ENCODE measurements at places on chromosomes 2 and 18. TPM values are rescaled to one million over a fixed set of nuclear protein-coding genes. Genes with fewer than 3 reads are reported as not detected.
A peak's percentile ranks its signal among the peaks of the same experiment; 100 is the strongest.

DNA sequence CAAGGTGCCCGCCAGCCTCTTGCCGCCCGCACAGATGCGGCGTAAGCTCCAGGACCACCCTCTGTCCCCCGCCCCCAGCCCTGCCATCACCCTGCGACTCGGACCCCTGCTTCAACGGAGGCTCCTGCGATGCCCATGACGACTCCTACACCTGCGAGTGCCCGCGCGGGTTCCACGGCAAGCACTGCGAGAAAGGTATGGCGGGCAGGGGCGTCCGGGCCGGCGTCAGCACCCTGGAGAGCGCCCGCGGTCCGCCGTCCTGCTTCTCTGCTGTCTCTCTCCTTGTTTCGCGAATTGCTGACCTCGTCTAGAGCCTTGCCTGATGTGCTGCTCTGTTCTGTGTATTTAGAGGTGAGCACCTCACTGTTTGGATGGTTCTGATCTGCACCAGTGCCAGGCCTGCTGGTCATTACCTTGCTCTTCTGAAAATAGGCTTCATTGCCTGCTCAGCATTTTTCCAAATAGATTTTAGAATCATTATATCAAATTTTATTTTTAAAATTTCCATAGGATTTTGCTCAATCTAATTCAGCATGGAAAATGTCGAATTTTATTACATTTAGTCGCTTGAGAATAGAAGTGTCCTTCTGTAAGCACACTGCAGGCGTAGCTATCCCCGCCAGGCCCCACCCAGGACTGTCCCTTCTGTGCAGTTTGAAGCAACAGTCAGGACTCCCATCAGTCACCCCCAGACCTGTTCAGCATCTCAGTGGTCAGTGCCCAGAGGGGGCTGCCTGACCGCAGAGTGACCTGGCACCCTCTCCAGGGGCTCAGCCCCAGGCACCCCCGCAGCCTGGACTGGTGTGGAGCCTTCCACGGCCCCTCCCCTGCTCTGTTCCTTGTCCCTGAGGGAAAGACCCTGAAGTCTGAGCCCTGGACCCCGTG, 51.6 kb downstream of the SNED1 start:
- no peak for DNase-seq

- no peak for DNase-seq
Observed at GRCh38 chr18:9766076-9766481, 58.0 kb downstream of the RAB31 start.

- peak; percentile 62 for DNase-seq
Observed at GRCh38 chr2:151251012-151251411, 10.7 kb downstream of the RBM43 start.

DNA sequence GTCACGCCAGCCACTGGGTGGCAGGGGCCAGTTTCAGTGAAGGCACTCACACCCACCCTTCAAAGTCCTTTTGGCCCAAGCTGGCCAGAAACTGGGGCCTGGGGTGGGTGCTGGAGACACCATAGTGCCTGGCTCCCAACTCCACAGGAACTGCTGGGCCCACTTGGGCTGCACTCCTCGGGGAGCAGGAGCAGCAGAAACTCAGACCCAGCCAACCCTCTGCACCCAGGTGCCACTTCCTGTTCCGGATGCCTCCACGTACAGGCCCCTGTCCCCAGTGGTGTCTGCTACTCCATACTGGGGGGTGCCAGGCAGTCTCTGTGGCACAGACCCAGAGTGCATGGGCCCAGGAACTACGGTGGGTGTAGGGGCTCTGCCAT, 42.5 kb upstream of the ZNF519 start:
- no peak for DNase-seq

DNA sequence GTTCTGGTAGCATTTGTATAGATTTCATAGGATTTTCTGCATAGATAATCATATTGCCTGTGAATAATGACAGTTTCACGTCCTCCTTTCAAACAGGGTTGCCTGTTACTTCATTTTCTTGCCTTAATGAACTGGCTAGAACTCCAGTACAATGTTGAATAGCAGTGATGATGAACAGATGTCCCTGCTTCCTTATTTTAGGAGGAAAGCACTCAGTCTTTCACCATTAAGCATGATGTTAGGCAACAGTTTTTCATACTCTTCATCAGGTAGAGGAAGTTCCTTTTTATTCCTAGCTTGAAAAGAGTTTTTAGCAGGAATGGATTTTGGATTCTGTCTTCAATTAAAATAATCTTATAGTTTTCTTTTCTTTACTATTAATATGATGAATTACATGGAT, 39.7 kb downstream of the C2orf76 start:
- no peak for DNase-seq

- DNase-seq: no peak
Observed at GRCh38 chr18:42883169-42883568, 232.3 kb downstream of the RIT2 start.

DNA sequence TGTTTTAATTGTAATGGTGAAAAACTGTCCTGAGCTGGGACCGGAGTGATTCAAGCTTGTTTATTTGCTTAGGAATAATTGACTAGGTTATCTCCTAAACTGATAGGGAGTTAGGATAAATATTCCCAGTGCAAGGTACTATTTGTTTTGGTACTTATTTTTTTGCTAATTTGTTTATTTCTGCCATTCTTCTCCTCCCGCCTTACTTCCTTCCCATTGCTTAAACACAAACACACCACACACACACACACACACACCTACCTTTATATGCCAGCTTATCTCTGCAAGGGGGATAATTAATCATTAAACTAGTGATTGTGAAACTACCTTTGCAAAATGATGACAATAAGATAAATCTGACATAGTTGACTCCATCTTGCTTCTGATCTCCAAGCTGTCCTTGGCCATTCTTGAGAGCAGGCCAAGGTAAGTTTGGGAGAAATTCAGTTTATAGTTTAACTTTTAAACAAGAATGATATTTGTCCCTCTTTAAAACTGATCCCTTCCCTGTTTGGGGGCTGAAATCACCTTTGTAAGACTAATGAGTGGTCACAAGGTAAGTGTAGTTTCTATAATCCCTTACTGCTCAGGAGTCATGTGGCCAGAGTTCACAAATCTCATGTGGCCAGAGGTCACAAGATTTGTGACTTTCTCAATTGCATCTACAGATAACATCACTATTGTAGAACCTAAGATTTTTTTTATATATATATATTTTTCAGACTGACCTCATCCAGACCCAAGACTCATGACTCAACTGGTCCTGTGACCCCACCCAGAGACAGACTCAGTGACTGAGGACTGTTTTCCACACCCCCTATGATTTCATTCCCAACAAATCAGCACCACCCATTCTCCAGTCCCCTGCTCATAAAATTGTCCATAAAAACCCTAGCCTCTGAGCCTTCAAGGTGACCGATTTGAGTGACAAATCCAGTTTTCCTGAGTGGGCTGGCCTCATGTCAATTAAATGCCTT, 83.1 kb upstream of the LRRTM4 start:
- no peak for DNase-seq

DNA sequence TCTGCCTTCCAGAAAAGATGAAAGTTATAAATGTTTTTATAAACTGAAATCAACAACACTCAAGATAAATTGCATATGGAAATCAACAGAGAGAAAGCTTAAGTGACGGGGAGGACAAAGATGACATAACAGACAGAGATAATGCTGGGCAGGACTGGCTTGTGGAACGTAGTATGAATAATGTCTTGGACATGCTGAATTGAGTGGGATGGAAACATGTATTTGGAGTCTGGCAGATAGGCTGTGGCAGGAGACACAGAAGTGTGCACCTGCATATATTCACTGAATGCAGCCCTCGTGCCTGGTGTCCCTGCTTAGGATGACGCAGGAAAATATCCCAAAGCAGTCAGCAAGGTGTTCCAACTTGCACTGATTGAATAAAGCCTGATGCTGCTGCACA, 318.2 kb downstream of the CBLN2 start:
- no peak for DNase-seq

DNA sequence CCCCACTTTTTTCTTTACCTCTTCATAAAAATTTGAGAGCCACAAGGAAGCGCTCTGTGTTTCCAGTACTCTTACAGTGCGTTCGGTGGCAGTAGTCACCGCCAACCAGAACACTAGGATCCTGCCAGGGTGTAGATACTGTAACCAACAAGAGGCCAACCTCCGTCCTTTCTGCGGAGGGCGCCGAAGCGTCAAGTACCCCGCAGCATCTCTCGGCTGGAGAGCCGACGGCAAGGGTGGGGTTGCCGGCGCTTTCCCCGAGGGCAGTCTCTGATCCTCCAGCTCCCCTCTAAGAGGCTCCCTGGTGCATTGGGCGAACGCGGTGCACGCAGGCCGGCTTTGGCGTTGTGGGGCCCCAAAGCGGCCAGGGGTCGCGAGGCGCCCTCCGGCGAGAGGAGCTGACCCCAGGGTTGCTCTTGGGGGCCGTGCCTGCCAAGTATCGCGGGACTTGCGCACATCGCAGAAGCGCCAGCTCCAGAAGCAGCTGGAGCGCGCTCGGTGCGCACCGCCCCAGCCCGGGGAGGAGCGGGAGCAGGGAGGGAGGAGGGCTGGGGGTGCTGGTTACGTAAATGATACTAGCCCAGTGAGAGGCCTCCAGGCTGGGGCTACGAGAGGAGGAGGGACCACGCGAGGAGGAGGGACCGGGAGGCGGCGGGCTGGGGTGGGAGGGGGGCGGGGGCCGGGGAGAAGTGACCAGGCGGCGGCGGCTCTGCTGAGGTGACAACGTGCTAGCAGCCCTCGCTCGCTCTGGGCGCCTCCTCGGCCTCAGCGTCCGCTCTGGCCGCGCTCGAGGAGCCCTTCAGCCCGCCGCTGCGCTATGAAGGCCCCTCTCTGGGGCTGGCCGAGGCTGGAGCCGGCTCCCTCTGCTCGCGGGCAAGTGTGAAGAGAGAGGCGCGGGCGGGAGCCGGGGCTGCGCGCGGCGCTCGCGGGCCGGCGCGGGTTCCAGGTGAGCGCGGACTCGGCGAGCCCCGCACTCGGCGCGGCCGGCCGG, at the start of gene GALNT13:
Gene GALNT13, plus strand, starts transcription at position 692 of the 991 bp plus-strand sequence.
- DNase-seq: no peak

- DNase-seq: no peak
Observed at GRCh38 chr2:39437522-39438296, 624 bp upstream of the MAP4K3 start.

DNA sequence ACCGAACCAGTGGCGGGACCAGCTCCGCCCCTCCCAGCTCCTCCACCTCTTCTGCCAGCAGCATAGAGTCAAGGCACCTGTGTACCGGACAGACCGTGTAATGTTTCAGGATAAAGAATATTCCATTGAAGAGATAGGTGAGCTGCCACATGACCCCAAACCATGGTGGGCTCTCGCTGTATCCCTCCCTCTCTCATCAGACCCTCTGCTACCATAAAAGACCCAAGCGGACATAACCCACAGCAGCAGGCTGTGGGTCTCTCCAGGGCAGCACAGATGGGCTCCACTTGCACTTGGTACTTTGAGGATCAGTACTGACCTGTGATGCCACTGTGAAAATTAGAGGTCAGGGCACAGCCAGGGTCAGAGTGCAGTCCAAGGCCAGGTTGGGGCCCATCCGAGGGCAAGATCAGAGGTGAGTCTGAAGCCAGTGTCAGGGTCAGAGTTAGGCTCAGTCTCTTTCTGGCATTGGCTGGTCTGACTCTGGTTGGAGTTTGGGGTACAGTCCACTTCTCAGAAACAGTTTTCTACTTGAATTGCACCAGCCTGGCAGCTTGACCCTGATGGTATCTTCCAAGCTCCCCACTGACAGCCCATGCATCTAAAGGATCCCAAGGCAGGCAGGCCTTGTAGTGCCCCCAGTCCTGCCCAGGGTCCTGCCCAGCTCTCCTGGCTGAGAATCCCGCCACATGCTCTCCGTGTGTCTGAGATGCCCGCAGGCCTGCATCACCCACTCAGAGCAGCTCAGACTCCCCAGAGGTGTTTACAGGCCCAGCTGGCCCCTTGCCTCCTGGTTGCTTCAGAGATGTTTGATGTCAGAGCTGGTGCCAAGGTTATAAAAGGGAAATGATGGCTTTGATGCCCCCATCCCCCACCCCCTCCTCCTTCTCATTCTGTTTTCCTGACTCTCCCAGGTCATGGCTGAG, 212.1 kb downstream of the DYSF start:
- DNase-seq: no peak

- no peak for DNase-seq
Observed at GRCh38 chr2:10911291-10912075, at the start of gene KCNF1. Gene KCNF1, plus strand, starts transcription at chr2:10911934. Its CDS starts 493 bp downstream, at chr2:10912427.

DNA sequence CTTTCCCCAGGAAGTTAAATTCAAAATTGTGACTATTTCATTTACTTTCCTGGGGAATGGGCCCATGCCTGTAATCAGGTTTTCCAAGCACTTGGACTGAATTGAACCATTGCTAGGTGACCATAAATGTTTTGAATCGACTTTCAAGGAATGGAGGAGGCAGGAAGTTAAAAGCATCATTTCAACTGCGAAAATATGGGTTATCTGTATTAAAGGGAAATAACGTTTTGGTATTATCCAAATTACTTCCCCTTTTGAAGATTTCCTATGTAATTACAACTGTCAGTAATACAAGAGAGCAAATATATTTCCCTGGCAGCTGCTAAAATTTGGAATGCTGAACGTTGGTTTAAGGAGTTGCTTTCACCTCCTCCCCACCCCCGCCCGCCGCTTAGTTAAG, 19.0 kb downstream of the PNO1 start:
- no peak for DNase-seq

DNA sequence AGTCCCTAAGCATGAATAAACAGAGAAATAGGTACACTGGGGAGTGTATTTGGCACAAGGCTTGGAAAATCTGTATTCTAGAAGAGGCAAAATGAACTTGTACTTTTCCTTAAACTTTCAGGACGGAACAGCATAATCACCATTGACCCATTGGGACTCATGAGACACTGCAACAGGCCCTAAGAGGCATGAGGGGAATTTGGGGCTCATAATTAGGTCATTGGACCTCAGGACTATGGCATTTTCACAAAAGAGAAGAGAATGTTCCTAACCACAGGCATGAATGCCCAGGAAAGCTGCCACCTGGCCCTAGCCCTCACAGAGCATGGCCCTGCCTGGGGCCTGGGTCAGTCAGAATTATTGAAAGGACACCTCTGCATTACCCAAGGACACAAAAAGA, 67.9 kb upstream of the PIK3C3 start:
- DNase-seq: no peak

DNA sequence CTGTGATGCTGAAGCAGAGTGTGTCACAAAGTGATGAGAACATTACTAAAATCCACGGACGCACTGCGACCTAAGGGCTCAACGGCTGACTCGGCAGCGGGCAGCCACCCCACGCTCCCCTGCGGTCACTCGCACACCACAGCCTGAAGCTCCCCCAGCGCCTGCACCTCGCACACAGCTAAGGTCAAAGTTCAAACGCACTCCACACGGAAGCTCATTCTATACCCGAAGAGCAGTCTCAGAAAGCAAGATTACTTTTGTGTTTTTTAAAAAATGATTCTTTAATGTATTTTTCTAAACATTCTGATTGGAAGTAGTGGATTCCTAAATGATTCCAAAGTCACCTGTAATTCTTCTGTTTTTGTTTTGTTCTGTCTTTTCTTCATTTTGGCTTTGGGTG, 21.7 kb downstream of the ASPRV1 start:
- DNase-seq: no peak

Gene LINC00305
- not detected for polyA plus RNA-seq

Gene GTF2A1L
- polyA plus RNA-seq: not detected

Gene DPP4
- 22.3 TPM for polyA plus RNA-seq

Gene CXCR1
- not detected for polyA plus RNA-seq

Gene AQP4
- polyA plus RNA-seq: not detected

Gene CCDC150
- 2.1 TPM for polyA plus RNA-seq

Data from BJ (cell line).